ENCODE measurements at places on chromosomes 6 and 20. TPM values are rescaled to one million over a fixed set of nuclear protein-coding genes. Genes with fewer than 3 reads are reported as not detected.

The RSPO3 gene
- total RNA-seq = 5.2 TPM

The PAX1 gene
- total RNA-seq = not detected

- H3K27me3 ChIP-seq = no peaks in the 10 kb centered on the region
- H3K27ac ChIP-seq = no peak overlapping the region
- no peaks in the 10 kb centered on the region for H3K4me1 ChIP-seq
- no peaks in the 10 kb centered on the region for H3K36me3 ChIP-seq
- DNase-seq = no peak
Measured at GRCh38 chr6:87407561-87407900, 241 bp upstream of the CFAP206 start.

DNA sequence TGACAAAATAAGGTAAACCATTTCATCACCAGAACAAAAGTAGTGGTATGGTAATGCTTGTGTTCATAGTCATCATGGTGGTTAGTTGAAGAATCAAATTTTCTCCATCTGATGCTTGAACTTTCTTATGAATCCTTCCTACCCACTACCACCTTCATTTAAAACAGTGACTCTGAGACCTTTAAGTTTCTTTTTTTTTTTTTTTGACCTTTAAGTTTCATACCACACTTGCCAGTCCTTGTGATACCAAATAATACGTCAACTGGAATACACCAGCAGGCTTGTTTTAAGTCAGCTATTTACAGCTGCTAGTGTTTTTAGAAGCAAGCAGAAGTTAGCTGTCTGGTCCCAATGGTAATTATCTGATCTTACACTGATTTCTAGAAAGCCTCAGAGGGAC lies 413.4 kb upstream of the SOX4 start:
- no peak for DNase-seq
- no peak overlapping the region for H3K4me3 ChIP-seq
- H3K27me3 ChIP-seq = no peaks in the 10 kb centered on the region
- H3K27ac ChIP-seq = no peak overlapping the region

GRCh38 chr6:148329596-148330381 lies 12.8 kb upstream of the SASH1 start:
- H3K27ac ChIP-seq = no peak overlapping the region
- DNase-seq = no peak
- no peak overlapping the region for H3K4me3 ChIP-seq
- no peaks in the 10 kb centered on the region for H3K4me1 ChIP-seq

GRCh38 chr6:161245363-161245762 lies 28.5 kb downstream of the AGPAT4 start:
- H3K27me3 ChIP-seq = no peaks in the 10 kb centered on the region
- H3K4me3 ChIP-seq = no peak overlapping the region
- no peaks in the 10 kb centered on the region for H3K4me1 ChIP-seq
- no peak for DNase-seq
- no peak overlapping the region for H3K27ac ChIP-seq

GRCh38 chr6:142318714-142319113 lies 16.9 kb downstream of the ADGRG6 start:
- H3K4me1 ChIP-seq = no peaks in the 10 kb centered on the region
- no peak overlapping the region for H3K4me3 ChIP-seq
- H3K36me3 ChIP-seq = no peaks in the 10 kb centered on the region
- no peak overlapping the region for H3K27ac ChIP-seq
- DNase-seq = no peak
